ENCODE measurements at places on chromosomes 6 and 20. TPM values are rescaled to one million over a fixed set of nuclear protein-coding genes. Genes with fewer than 3 reads are reported as not detected.

PROKR2 gene
- polyA plus RNA-seq: 0.94 TPM

PAX1 gene
- not detected for polyA plus RNA-seq

MOG gene
- polyA plus RNA-seq: not detected

PBOV1 gene
- not detected for polyA plus RNA-seq

PLTP gene
- polyA plus RNA-seq: 0.45 TPM

EFCAB8 gene
- polyA plus RNA-seq: not detected

KCTD20 gene
- polyA plus RNA-seq: 41.4 TPM

C6orf163 gene
- 0.16 TPM for polyA plus RNA-seq
